ENCODE measurements at places on chromosomes 13 and 19.

DNA sequence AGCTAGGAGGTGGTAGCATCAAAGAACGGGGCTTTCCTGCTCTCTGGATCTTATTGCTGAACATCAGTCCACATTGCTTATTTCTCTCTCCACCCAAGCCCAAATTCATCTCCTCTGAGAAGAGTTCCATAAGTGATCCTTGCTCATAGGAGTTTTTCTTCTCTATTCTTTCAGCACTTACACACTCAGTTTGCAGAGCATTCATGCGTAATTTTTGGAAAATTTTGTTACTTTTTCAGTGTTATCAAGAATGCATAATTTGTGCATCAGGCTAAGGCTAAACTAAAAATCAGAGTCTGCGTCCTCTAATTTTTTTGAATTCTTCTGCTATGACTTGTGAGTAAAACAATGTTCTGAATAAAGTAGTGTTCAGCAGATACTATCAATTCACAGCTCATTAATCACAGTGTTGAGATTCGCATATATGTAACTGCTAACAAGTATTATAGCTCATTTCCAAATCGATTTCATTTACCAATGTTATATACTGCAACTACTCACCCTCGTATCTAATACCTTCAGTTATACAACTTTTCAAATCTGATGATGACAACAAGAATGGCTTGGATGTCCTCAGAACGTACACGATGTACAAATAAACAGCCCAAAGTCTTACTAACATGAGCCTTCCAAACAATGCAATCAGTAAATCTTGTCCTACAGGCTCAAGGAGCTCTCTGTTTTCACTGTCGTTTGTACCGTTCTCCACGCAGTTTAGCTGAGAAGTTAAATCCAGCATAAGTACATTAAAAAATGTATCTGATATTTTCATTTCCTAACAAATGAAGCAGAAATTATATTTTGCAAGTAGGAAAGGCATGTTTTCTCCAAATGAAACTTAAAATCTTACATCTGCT is 36.4 kb upstream of the STARD13 start:
- DNase-seq: no peak

GRCh38 chr19:16671652-16672274 is 10.8 kb downstream of the TMEM38A start:
- DNase-seq: no peak

DNA sequence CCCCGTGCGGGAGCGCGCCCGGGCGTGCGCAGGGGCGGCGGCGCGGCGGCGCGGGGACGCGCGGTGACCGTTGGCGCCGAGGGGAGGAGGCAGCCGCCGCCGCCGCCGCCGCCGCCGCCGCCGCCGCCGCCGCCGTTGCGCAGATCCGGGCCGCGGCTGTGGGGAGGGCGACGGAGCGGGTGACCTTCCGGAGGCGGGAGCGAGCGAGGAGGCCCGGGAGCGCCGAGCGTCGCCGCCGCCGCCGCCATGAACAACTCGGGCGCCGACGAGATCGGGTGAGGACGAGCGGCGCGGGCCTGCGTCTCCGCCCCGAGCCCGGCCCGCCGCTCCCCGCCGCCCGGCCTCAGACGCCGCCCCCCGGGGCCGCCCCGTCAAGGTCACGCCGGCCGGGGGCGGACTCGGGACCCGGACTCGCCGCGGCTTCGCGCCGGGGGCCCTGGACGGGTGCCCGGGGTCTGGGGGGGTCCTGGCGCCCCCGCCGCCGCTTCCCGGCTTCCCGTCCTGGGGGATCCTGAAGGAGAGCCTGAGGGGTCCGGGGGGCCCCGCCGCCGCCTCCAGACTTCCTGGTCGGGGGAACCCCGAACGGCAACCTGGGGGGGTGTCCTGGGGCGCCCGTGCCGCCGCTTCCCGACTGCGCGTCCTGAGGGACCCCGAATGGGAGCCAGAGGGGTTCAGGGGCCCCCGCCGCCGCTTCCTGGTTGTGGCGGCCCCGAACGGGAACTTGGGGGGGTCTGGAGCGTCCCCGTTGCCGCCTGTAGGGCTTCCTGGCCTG is at the start of gene DAZAP1:
TSS of gene DAZAP1 (plus strand) at position 59 of the 772 bp plus-strand sequence. CDS start at position 247, 188 bp downstream.
- DNase-seq: no peak

- no peak for DNase-seq
These were observed 14.2 kb downstream of the DYRK1B start for GRCh38 chr19:39819786-39820185.

- DNase-seq: no peak
These were observed 67.0 kb downstream of the LATS2 start for GRCh38 chr13:20994441-20994821.

DNA sequence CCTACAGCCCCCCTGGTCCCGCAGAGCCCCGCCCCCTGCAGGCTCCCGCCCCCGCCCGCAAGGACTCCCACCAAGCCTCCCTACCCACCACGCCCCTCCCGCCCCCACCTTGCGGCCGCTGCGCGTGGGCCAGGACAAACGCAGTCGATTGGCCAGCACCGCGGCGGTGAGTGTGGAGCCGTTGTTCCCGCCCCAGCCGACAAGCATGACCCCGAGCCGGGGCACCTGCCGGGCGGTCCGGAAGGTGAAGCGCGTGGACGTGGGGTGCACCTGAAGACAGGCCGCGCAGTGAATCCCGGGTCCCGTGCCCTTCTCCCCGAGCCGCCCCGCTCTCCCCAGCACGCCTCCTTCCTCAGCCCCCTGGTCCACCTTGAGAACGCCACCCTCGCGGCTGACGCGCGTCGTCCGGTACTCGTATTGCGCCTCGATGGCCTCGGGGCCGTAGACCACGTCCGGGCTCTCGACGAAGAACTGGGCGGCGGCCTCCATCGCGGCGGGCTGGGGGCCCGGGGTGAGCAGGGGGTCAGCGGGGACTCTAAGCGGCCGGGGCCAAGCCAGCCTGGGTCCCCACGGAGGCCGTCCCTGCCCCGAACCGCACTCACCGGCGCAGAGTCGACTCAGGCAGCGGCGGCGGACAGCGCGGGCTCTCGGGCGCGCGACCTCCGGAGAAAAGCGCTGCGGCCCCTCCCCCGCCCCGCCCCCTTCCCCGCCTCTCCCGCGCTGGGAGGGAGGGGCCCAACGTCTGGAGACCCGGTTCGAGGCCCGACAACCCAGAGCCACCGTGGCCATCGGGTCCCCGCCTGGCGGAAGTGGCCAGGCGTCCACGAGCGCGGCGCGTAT is at the start of gene ISYNA1:
TSS of gene ISYNA1 (minus strand) at position 643 of the 840 bp plus-strand sequence. CDS start at position 489, 154 bp downstream.
- no peak for DNase-seq
